ENCODE measurements at places on chromosomes 7 and 10.

DNA sequence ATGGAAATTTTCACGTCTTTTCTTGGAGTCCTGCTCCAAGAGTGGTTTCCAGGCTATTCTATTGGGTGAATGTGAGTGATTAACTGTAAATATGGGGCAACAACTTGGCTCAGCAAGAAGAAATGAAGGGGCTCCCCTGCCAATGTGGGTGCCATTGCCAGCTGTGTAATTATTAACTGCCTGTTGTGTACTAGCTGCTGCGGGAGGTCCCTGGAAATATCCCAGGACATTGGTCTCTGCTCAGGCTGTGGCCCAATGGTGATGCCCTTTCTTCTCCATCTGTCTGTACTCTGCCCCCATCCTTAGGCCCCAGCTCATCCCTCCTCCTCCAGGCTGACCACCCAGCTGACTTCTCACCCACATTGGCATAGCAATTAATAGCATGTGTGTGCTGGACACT, 29.4 kb downstream of the NPTX2 start:
- no peak for DNase-seq

GRCh38 chr7:117113871-117114270, 160.6 kb downstream of the ST7 start:
- no peak for DNase-seq

DNA sequence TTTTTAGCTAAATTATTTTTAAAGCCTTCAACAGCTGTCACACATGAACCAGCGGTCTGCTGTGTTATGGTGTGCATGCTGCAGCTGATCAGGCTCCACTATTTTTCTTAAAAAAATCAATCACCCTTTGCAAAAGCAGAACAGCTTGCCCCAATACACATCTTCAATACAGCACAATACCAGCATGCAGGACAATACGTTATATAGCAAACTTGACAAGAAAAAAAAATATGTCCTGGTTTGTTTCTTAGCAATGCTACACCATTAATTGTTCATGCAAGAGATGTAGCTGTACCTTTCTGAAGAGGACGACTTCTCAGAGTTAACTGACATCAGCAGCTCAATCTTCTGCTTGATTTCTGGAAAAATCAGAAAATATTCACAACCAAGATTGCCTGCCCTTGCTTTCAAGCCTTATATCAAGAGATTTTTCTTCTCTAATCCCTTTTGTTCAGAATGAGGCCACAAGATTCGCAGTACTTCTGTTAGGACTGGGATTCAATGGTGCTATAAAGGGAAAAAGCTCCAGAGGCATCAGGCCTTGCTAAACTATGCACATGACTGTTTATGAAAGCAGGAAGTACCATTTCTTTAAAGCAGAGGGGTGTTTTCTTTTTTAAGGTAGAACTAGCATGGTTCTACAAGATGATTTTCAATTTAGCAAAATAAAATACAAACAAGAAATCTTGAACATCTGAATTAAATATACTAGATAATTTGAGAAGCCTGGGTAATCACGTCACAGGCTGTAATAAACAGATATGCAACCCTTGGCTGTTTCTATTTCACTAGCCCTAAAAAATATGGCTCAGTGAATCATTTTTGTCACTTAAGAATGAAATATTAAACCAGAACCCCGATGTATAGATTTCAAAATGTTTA, 120.0 kb downstream of the SRPK2 start:
- no peak for DNase-seq

DNA sequence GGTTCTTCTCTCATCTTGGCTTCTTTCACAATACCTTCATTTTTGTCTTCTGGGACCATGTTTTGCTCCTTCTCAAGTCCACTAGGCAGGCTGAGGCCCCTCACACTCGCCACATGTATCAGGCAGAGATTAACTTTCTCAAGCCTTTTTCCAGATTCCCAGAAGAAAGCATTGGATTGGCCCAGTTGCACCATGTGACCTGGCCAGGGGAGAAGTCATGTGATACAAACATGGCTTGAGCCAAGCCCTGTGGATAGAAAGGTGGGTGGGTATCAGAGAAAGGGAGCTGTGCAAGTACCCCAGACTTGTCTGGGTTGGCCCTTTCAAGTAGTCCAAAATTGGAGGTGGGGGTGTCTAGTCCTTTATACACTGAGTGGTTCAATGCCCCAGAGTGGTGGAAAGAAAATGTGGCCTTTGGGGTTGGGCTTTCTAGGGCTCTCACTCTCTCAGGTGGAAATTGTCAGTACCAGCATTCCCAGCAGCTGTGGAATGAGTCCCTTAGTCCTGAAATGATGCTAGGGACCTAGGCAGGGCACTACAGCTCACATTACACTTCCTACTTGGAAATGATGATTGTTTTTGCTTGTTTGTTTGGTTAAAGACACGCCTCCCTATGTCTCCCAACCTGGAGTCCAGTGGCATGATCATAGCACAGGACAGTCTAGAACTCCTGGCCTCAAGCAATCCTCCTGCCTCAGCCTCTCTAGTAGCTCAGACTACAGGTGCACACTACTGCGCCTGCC, 36.9 kb upstream of the C10orf67 start:
- DNase-seq = no peak

GRCh38 chr7:2513702-2514101, 5.9 kb upstream of the LFNG start:
- no peak for DNase-seq

- DNase-seq = no peak
Observed at GRCh38 chr7:2275101-2275500, 33.1 kb downstream of the NUDT1 start.

- DNase-seq = no peak
Observed at GRCh38 chr7:1544896-1545416, 11.0 kb downstream of the TMEM184A start.

DNA sequence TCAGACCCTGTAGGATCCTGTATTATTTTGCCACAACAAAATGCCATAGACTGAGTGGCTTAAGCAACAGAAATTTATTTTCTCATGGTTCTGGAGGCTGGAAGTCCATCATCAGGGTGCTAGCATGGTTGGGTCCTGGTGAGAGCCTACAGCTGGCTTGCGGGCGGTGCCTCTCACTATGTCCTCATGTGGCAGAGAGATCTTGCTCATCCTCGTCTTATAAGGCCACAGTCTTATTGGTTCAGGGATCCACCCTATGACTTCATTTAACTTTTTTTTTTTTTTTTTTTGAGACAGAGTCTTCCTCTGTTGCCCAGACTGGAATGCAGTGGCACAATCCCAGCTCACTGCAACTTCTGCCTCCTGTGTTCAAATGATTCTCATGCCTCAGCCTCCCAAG, 90.9 kb downstream of the LSM5 start:
- no peak for DNase-seq

- no peak for DNase-seq
Observed at GRCh38 chr7:131294553-131294952, 33.1 kb upstream of the MKLN1 start.

DNA sequence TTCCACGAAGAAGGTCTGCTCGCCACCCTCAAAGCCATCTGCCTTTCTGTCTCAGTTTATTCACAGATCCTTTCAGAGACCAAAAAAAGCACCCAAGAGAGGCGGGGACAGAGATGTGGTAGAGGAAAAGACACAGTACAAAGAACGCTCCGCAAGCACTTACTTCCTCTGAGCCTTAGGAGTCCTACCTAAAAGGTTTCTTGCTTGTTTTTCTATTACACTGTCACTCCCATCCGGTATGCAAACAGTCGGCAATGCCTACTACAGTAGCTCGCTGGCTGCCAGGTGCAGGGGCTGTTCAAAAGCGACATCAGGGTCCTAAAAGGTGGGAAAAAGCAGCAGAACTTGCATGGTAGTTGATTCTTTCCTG, 816 bp downstream of the TECPR1 start:
- DNase-seq = no peak

- DNase-seq = no peak
Observed at GRCh38 chr10:1308173-1308961, 252.2 kb downstream of the WDR37 start.

Measured in stimulated activated CD4-positive, alpha-beta T cell treated with anti-CD3 and anti-CD28 coated beads, Interleukin-1b, Interleukin-23, amount 100 ng/mL, for 1 hour (primary cell).